ENCODE measurements at places on chromosomes 4 and X. TPM values are rescaled to one million over a fixed set of nuclear protein-coding genes. Genes with fewer than 3 reads are reported as not detected.

Gene MND1
- total RNA-seq: 50.0 TPM

Gene ZNF732
- total RNA-seq: not detected

Gene SSX2
- total RNA-seq: not detected

Gene FMR1
- 27.2 TPM for total RNA-seq

Gene FAM114A1
- total RNA-seq: 0.16 TPM

Gene TMSB15C
- 2.0 TPM for total RNA-seq

Gene GABRE
- not detected for total RNA-seq

Gene TKTL1
- 0.67 TPM for total RNA-seq

Gene TSPAN7
- 0.50 TPM for total RNA-seq

Gene SLC26A1
- not detected for total RNA-seq

DNA sequence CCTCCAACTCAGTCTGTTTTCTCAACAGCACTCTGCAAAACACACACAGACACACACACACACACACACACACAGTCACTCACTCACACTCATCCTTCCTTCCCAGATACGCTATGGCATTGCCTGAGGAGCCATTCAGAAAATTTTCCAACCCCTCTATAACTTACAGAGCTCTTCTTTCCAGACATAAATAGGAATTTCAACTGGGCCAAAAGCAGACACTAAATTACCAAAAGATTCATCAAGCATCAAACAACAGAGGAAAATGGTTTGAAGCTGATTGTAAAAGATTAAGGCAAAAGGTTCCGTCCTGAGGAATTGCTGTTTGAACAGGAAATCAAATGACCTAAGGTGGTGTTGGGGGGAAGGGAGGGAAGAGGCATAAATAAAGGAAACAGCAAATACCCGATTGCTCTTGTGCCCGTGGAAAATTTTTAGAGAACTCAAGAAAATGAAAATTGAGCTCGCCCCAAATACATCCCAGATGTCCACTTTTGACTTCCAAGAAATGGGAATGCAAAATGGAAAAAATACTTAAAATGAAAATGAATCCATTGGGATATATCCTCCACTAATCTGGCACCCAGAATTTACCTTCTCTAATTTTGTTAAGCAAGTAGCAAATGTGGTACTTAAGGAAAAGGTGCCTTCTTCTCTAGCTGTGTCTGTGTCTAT is 183.6 kb downstream of the QDPR start:
- no peak for DNase-seq

- no peak for DNase-seq
Measured at GRCh38 chr4:82787342-82787741, 11.3 kb downstream of the SCD5 start.

DNA sequence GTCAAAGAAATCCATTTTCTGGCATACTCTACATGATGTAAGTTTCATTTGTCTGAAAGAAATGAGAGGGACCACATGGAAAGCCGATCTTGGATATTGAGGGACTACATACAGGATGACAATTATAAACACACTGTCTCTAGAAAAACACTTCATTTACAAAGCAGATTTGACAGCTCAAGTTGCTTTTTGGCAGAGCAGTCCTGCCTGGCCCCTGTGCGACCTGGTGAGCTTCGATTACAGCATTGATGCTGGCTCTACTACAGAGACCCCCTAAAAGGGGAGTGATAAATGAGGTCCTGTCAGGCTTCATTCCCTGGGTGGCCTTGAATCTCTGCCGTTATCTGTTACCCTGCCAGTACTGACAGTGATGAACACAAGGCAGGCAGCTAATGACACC is 215.2 kb upstream of the NOCT start:
- DNase-seq: no peak

- DNase-seq: no peak
Measured at GRCh38 chrX:44068043-44068442, 94.9 kb upstream of the NDP start.

- no peak for DNase-seq
Measured at GRCh38 chrX:41858161-41858775, 65.1 kb downstream of the CASK start.

- DNase-seq: no peak
Measured at GRCh38 chr4:136800248-136800647, 732.0 kb downstream of the PCDH18 start.

- no peak for DNase-seq
Measured at GRCh38 chr4:73340917-73341316, 63.2 kb upstream of the ALB start.

GRCh38 chrX:65811558-65812228 is 144.2 kb downstream of the MSN start:
- DNase-seq: no peak

- DNase-seq: no peak
Measured at GRCh38 chr4:20359692-20360091, 108.0 kb downstream of the SLIT2 start.

GRCh38 chrX:105882581-105883275 is 60.4 kb downstream of the NRK start:
- no peak for DNase-seq

- no peak for DNase-seq
Measured at GRCh38 chrX:149799095-149799714, 17.5 kb downstream of the MAGEA9 start.

DNA sequence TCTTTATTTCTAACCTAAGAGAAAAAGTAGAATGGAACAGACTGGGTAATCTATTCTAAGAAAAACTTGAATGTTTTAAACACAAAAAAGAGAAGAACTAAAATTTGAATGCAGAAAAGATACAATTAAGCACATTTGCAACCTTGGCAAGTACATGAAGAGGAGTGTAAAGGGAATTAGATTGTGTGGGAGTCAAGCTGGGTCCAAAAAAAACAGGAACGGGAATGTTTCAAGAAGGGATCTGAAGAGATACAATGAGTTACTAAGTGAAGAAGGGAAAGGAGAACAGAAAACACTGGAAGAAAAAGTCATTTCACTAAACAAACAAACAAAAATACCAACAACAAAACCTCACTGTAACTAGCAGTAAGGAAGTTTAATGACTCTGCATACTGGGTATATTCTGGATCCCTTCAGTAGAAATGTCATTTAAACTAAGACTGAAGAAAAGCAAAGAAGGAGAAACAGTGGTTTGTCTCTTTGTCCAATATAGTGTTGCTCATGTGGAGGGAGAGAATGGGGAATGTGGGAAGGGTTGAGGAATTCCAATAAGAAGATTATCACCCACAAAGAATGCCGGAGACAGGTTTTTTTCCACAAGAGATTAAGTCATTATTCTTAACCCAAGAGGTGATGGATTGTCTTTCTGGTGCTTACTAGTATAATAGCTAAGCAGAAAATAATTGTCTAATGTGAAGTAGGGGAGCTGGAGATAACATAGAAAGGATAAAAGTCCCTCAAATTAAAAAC is 50.4 kb upstream of the PTPN13 start:
- no peak for DNase-seq

- DNase-seq: no peak
Measured at GRCh38 chr4:125732632-125733031, 417.9 kb downstream of the FAT4 start.

GRCh38 chr4:57435300-57435699 is 325.1 kb upstream of the IGFBP7 start:
- DNase-seq: no peak

- no peak for DNase-seq
Measured at GRCh38 chr4:189613207-189613606, 327.5 kb upstream of the FRG1 start.

GRCh38 chr4:1351854-1352566 is 5.0 kb downstream of the UVSSA start:
- DNase-seq: peak; percentile 94

DNA sequence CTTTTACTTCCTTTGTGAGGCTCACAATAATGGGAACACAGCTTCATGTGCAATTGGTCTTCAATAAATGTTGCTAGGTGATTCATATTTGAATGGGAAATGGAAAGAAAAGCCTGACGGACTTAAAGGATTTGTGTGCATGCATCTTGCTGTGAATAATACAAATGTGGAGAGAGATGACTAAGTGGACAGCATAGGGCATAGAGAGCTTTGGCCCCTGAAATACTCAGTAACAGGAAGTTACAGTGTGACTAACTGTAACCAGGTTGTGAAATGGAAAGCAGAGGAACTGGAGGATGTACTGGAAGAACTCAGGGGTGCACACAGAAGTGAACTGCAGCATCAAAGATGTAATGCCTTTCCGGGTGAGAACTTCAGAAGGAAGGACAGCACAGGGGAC is 206.7 kb downstream of the MGST2 start:
- no peak for DNase-seq

GRCh38 chrX:45198301-45198700 is 2.4 kb downstream of the DIPK2B start:
- no peak for DNase-seq

- DNase-seq: no peak
Measured at GRCh38 chr4:21641696-21642095, 306.9 kb downstream of the KCNIP4 start.

DNA sequence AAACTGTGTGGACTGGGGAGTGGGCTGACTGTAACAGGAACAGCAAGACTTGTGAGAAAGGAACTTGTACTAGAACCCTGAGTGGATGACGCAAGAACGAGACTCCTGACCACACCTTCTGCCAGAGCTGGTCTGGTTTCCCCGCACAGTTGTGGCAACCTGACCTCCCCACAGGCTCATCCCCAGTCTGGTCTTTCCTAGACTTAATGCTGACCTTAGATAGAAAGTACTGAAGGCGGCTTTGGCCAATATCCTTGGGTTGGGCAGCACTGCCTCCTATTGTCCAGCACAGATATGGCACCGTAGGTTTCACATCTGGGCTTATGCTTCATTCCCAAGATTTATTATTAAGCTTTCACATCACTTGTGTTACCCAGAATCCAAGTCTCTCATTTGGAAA is 137.8 kb upstream of the FRG1 start:
- DNase-seq: no peak

- no peak for DNase-seq
Measured at GRCh38 chr4:117626664-117627063, 407.6 kb upstream of the NDST3 start.

DNA sequence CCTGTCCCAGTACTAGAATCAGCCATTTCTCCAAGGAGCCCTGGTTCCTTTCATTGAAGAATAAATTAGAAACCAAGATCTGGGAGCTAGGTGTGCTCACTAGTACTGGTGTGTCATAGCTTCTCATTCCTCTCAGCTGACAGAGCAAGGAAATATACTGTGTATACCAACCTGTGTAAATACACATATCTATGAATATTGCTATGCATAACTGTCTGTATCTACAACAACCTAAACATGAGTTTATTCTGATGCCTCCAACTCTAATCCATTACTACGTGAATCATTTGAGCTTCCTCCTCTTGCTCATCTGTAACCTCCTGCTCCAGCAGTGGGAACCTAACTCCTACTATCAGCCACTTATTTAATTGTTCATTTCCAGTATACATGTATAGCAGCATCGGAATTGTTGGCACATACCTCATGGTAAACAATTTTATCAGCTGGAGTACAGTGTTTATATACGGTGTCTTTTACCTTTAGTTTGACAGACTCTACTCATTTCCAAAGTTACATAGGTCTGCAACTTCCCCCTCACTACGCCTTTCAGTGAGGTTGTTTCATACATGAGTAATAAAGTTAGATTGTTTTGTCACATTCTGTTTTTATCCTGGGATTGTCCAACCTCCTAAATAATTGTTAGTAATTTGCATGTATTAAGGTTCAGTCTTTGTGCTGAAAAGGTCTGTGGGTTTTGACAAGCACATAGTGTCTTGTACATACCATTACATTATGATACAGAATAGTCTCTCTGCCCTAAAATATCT is 7.1 kb upstream of the SCRG1 start:
- no peak for DNase-seq
